Stimulated activated CD8-positive, alpha-beta memory T cell treated with anti-CD3 and anti-CD28 coated beads, Interleukin-2, amount 100 ng/mL, for 48 hours (primary cell): ENCODE measurements at places on chromosomes 1 and 21.

DNA sequence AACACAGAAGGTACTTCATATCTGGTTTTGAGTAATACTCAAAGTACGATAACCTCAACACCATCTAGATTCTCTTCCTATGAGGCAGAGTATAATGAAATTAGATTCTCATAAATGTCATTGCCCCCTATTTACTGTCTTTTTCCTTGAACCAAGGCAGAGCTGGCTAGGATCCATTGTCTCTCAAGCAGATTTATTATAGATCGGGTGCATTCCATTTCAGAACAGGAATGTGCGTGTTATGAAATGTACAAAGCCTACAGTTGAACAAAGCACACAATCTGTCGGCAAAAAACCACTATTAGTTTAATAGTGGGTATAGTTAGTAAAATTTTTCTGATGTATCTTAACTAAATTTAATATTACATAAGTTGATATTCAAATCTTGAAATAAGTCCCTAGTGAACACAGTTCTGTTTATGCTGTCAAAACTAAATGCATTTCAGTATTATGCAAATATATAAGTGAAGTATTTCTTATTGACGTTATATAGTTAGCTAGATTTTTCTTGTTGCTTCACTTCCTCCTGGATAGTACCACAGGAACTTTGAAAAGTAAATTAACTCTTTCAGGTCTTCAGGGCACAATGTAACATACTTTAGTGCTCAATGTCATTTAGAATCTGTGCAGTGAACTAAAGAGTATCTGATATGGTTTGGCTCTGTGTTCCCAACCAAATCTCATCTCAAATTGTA is 92.1 kb downstream of the DDAH1 start:
- DNase-seq = no peak

DNA sequence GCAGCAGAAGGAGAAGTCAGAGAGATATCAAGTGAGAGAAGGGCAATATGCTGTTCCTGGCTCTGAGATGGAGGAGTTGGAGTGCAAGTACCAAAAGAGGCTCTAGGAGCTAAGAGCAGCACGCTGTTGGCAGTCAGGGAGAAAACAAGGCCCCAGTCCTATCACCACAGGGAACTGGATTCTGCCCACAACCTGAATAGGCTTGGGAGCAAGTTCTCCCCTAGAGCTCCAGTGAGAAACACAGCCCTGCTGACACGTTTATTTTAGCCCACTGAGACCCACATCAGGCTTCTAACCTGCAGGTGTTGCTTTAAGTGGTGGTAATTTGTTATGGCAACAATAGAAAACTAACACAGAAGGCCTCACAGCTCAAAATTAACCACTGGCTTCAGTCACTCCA is 31.8 kb upstream of the ZNF644 start:
- DNase-seq = no peak

DNA sequence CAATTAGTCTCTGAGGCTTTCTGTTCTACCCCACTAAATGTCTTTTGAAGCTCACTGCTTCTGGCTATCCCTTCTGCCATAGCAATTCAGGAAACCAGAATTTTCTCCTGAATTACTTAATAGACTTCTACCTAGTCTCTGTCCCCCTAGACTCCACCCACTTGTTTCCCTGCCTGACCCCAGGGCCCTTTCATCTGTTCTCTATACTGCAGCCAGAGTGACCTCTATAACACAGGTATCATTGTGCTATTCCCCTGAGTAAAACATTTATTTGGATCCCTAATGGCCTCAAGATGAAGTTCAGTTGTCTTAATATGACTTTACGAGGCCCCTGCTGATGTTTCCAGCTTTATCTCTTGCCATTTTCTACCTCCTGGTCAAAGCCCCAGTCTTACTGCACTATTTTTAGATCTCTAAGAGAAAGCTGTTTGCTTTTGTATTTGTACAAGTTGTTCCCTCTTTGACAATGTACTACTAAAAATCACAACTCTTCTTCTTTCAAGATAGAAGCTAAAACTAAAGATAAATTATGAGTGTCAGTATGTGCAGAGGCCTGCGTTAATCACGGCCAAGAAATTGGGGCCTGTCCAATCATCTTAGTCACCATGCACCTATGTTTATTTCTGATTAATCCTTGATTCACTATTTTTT is 54.5 kb downstream of the ATP1B1 start:
- DNase-seq = no peak

GRCh38 chr1:153742411-153743142 is 14.7 kb downstream of the INTS3 start:
- no peak for DNase-seq

DNA sequence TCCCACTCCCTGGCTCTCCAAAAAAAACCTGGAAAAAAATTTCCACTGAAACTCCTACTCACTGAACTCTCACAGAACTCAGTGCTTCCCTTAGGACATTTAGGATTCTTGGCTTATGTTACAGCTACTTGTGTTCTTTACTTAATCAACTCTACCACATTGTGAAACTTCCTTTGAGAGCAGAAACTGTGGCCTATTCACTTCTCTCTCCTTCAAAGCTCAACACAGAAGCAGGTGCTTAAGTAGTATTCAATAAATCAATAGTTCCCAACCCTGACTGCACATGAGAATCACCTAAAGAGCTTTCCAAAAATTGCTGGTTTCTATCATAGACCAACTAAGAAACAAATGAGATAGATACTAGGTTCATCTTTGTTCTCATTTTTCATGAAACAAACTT is 67.9 kb upstream of the DMRTA2 start:
- no peak for DNase-seq

DNA sequence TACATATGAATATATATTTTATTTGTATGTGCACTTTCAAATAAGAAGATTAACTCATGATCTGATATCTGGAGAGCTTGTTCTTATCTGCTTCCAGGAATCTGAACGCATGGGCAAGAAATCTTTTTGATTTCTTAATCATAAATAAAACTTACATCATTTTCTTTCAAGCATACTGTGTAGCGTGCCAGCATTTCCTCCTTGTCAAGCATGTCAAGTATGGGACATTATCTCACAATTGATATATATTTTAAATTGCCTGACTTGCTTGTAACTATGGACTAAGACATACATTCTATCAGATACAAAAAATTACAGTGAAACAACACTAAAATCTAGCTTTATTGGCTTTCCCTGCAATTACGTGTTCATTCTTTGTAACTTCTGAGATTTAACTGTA is 1128.2 kb downstream of the PLA2G4A start:
- no peak for DNase-seq

DNA sequence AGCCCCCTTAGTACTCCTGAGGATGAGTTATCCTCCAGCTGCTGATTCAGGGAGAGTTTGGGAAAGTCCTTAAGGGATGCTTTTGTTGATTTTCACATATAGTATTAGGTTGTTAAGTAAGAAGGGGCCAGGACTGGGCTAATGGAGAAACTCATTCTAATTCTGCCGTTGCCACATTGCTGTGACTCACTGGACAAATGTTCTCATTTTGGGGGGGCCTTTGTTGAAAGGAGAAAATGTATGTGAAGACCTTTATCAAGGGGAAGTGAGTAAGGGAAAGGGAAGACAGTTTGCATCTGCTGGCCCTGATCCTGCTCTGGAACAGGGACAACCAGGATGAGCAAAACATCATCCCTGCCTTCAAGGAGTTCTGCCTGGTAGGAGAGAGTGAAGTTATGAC is 123.2 kb upstream of the FGGY start:
- DNase-seq = no peak

GRCh38 chr1:61506944-61507500 is 217.9 kb downstream of the TM2D1 start:
- DNase-seq = no peak
